Stimulated activated CD4-positive, alpha-beta T cell treated with anti-CD3 and anti-CD28 coated beads, Interleukin-15, amount 100 ng/mL, for 48 hours (primary cell): ENCODE measurements at places on chromosomes 16 and 17.

DNA sequence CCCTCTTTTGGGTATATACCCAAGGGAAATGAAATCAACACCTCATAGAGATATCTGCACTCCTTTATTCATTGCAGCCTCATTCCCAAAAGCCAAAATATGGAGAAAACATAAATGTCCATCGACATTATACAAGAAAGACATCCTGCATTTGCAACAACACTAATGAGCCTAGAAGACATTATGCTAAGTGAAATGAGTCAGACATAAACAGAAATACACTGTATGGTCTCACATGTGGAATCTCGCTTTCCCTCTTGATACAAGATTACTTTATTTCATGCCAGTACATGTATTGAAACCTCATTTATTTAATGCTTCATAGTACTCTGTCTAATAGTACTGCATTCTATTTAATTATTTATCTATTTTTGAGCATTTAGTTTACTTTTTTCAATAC, 157.2 kb downstream of the ZNF18 start:
- DNase-seq, result no peak

DNA sequence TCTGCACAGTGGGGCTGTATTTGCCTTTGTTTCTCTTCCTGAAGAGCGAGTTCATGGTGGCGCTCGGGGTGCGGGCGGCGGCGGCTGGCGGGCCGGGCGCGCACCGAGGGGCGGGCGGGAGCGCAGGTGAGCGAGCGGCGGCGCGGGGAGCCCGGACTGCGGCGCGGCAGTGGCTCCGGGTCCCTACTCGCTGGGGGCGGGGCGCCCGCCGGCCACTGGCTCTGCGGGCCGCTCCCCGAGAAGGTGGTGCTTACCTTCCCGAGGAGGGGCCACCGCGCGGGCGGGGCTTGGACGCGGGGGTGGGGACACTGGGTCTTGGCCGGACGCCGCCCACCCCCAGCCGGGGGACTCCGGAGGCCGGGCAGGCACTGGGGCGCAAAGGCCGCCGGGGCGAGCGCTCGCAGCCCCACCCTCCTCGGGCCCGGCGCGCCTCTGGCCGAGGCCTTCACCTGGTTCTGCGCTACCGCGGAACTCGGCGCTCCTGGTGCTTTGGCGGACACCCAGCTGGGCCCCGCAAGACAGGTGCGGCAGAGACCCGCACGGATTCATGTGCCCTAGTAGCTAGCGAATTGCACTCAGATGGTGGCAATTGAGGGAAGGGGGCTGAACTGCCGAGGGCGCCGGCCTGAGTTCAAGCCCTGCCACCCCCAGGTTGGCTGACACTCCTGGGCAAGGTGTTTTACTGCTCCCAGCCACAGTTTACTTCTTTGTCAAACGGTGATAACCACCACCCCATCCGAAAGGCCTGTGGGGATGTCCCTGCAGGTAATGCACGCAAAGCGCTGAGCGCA, at the start of gene PPL:
PPL (minus strand) TSS at position 158 of the 791 bp plus-strand sequence; CDS start at position 55, 103 bp downstream.
- no peak for DNase-seq

GRCh38 chr16:11624205-11624604, 37.5 kb upstream of the LITAF start:
- no peak for DNase-seq

DNA sequence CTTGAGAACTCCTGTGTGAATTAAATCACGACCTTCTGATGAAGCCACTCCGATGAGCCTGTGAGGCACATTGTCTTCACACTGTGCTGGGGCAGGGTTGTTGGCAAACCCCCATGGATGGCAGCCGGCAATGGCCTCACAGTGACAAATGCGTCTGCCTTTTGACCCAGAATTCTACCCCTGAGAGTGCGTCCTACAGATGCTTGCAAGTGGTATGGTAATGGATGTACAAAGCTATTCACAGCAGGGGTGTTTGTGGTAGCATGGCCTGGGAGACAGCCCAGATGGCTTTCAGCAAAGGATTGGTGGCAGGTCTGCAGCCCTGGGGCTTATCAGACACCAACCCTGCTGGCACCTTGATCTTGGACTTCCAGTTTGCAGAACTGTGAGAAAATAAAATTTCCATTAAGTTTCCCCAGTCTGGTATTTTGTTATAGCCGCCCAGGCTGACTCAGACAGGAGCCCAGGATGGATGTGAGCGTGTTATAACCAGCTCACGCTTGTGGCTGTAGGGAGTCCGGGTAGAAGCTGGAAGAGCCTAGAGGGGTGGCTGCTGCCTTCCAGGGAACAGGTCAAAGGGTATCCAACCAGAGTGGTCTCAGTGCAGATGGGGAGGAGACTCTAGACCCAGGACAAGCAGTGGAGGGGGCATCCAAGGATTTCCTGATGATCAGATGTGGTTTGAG, 10.1 kb downstream of the AFMID start:
- DNase-seq, result no peak

GRCh38 chr17:29682987-29683386, 60.3 kb upstream of the CORO6 start:
- no peak for DNase-seq
